EH (cell line): ENCODE measurements at places on chromosomes 6 and 20.

DNA sequence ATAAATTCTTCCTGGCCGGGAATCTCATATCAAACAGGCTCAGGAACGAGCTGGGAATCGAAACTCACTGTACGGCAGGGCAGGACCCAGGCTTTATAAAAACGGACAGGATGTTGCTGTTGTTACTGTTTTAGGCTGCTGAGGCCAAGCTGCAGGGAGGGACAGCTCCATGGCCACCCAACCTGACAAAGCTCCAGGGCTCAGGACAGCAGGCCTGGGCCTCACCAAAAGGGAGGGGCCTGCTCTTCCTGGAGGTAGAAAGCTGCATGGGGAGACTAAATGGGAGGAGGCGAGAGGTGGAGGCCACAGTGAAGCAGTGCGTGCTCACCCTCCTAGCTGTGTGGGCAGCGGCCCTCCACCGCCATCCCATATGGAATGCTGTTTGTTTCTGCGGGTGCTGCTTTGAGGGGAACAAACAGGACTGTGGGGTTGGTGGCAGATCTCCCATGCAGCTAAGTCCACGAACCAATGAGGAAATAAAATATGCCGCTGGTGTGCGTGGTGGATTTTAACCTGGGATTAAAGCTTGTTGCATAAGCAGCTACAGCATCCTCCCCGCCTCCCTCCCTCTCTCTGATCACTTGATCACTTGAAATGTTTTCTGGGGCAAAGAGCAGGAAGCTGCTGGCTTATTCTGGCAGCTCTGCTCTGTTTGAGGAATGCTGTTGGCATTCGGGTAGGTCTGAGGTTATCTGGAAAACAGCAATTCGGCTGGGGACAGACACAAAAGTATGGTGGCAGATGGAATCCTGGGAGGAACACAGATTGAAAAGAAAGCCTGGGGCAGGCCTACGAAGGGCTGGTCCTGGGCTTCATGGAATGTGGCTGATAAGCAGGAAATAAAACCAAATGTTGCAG is 2.4 kb upstream of the ZMYND8 start:
- DNase-seq: peak; percentile 96

- peak; percentile 68 for DNase-seq
These were observed 64.8 kb downstream of the AIG1 start for GRCh38 chr6:143125455-143125854.

- DNase-seq: peak; percentile 16
These were observed 55.0 kb upstream of the TNFAIP3 start for GRCh38 chr6:137811916-137812553.

DNA sequence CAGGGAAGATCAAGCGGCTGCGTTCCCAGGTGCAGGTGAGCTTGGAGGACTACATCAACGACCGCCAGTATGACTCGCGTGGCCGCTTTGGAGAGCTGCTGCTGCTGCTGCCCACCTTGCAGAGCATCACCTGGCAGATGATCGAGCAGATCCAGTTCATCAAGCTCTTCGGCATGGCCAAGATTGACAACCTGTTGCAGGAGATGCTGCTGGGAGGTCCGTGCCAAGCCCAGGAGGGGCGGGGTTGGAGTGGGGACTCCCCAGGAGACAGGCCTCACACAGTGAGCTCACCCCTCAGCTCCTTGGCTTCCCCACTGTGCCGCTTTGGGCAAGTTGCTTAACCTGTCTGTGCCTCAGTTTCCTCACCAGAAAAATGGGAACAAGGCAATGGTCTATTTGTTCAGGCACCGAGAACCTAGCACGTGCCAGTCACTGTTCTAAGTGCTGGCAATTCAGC is 51.6 kb upstream of the TTPAL start:
- no peak for DNase-seq

GRCh38 chr20:46773680-46774079 is 64.2 kb downstream of the SLC2A10 start:
- no peak for DNase-seq

DNA sequence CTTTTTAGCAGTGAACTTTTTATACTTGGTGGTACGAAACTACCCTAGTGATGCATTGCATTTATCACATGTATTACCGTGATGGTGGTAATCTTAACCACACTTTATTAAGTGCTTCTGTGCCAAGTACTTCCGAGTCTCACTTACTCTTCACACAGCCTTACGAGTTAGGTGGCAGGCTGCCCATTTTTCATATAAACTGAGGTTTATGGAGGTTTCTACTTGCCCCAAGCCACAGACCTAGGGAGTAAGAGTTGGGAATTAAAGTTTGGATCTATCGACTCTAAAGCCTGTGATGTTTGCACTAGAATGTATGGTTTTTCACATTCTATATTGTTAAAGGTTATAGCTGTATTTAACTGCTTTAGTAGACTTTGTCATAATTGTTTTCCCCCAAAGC is 5.5 kb upstream of the PABPC1L start:
- DNase-seq: no peak

DNA sequence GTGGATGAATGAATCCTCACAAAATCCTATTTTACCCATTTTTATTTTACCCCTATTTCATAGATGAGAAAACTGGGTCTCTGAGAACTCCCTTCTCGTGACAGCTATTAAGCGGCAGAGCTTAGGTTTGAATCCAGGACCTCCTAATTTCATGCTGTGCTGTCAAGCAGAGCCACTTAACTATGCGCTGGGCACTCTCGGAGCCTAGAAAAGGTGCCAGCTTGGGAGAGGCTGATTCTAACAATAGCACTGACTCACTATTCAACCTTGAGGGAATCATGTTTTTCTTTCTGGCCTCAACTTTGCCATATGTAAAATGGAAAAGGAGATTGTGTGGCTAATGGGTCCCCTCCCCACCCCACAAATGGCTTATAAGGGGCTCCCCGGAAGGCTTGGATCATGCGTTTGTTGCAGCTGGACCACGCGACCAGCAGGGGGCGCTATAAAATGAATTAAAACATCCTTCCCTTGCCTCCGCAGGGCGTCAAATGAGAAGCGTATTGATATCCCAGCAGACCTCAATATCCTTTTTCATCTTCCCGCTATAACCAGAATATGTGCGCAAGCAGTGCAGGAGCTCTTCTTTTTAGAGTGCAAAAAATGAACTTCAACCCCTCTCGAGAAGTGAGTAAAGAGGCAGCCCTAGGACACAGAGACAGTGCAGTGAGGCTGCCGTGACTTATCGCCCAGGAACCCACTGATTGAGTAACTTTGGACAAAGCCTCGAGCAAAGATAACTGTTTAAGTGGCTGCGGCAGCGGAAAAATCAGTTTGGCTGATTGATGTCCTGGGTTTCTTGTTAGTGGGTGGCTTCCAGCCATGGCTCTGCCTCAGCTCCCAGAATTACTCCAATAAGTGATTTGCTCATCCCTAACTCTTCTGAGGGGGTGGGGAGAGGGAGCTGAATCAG is 12.8 kb upstream of the PDYN start:
- DNase-seq: peak; percentile 47

- DNase-seq: peak; percentile 38
These were observed 15.0 kb downstream of the CALHM6 start for GRCh38 chr6:116476002-116476678.

- no peak for DNase-seq
These were observed 20.7 kb upstream of the IGF2R start for GRCh38 chr6:159948199-159948598.

DNA sequence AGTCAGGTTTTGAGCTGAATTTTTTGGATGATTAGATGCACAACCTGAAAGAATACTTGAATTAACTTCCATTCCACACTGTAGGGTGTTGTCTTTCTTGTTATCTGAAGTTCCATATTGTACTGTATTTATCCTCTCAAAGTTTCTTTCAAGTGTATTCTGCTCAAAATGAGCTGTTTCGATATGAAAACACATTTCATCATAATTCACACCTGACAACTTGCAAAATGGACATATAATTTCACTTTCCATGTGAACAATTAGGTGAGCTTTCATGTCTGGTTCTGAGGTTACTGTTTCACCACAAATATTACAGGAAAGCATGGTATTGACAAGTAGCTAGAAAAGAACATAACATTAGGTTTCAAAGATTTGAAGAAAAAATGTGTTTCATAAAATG is 1.7 kb downstream of the ZUP1 start:
- no peak for DNase-seq

GRCh38 chr20:50834599-50835005 is 39.7 kb downstream of the BCAS4 start:
- peak; percentile 97 for DNase-seq

DNA sequence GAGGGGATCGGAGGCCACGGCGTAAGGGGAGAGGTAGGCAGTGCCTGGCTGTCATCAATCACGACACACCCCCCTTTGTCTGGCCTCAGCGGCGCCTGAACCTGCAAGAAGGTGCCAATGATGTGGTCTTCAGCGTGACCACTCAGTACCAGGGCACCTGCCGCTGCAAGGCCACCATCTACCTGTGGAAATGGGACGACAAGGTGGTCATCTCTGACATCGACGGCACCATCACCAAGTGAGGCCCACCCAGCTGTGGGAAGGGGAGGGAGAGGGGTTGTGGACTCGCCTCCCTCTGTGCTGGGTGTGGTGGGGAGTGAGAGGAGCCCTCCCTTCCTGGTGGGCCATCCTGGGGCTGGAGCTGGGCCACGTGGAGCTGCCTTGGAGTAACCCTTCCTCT is 9.7 kb downstream of the EMILIN3 start:
- no peak for DNase-seq

DNA sequence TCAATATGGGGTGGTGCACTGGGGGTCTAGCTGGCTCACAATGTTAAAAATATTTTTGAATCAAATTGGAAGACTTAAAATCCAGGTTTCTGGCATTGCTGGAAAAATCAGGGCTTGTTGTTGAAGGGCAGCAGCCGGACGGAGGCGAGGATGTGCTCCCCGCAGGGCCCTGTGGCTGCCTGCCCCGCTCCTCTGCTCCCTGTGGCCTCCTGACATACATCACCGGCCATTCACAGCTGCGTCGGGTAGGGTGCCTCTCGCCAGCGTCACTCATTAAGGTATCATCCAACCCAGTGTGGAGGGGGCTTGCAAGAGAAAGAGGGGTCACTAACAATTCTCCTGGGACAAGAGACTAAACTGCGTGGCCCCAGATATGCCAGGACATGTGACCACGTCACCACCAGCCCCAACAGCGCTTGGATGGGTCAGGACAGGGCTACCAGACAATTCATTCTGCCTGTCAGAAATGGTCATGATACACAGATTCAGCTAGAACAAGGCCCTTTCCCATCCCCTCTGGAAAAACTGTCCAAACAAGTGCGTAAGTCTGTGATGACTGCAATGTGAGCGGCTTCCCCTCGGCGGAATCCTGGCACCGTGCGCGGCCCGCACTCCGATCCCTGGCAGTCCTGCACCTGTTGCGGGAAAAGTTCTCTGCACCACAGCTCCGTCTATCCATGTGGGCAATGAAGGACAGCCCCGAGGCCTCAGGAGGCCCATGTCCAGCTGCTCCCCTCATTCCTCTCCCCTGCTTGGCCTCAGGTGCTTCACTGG is 12.0 kb downstream of the GATA5 start:
- DNase-seq: no peak

GRCh38 chr20:49477200-49477599 is 5.3 kb downstream of the KCNB1 start:
- DNase-seq: no peak

GRCh38 chr6:13268913-13269518 is 59.3 kb downstream of the TBC1D7 start:
- peak; percentile 91 for DNase-seq

- DNase-seq: no peak
These were observed 117.0 kb upstream of the KCNK16 start for GRCh38 chr6:39439342-39440038.

DNA sequence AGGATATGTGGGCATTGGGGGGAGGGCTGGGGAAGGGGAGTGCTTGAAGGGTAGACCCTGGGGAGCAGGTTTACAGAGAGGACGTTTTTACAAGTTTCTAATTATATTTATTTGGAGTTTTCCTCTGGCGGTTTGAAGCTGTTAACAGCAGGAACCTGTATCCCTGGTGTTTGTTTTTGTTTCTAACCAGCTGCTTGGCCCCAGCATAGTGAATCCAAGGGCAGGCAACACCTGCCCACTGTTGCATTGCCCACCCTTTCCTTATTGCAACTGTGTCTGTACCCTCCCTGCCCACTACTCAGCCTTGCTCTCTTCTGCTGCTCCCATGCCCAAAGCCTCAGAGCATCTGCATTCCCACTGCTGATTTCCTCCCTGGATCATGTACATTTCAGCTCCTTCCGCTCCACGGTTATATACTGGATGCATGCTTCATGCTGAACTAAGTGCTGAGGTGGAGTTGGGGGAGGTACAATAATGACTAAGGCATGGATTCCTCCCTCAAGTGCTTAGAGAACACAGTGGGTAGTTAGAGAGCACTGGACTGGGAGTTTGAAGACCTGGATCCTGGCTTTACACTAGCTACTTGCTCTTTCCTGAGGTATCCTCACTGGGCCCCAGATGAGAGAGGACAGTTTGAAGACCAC is 6.0 kb downstream of the SCUBE3 start:
- DNase-seq: peak; percentile 43

DNA sequence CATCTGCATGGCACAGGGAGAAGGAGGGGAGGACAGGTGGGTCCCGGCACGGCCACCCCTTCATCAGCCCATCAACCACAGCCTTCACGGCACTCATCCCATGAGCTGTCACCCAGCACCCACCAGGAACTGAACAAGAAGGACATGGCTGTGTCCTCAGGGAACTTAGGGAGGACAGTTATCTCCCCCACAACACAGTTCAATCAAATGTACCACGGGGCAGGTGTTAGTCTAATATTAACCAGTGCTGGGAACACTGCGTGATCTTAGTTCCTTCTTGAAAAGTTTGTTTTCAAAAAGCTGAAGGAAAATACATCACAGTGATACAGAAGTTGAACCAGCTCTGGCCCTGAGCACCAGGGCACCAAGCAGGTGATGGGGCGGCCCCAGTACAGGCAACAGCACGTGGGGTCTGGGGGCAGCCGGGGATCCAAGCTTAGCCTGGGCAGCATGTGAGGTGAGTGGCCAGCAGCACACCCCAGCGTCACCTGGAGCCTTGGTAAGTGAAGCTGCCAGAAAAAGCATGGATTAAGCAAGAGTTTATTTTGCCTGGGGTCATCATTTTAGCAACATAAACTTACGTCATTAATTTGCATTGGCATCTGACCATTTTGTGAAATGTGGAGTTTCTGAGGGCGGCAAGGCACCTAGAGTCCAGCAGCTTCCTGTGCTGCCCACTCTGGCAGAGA is 35.5 kb upstream of the AFDN start:
- DNase-seq: no peak

DNA sequence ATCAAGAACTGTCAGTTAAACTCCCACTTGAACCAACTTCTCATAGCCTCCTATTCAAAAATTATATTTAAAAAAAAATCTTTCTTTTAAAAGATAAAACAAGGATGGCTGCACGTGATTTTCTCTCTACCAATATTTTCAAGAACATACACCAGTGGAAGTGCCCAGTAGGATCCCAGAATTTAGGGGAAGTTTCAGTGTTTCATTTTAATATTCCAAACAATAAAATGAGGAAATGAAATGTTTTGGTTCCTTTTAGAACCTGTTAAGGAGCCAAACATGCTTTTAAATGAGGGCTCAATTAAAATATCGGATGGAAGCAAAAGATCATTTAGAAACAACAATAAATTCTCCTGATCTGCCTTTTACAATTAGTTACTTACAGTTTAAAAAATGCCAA is 26.4 kb upstream of the PRELID3B start:
- DNase-seq: no peak

- peak; percentile 42 for DNase-seq
These were observed 93.7 kb upstream of the ATXN1 start for GRCh38 chr6:16854986-16855385.
